Activated naive CD4-positive, alpha-beta T cell treated with anti-CD3 and anti-CD28 coated beads, Interleukin-2, amount 10 ng/mL, durations not matched to agents 7 days and 5 days (primary cell): ENCODE measurements at places on chromosomes 3 and 15.

DNA sequence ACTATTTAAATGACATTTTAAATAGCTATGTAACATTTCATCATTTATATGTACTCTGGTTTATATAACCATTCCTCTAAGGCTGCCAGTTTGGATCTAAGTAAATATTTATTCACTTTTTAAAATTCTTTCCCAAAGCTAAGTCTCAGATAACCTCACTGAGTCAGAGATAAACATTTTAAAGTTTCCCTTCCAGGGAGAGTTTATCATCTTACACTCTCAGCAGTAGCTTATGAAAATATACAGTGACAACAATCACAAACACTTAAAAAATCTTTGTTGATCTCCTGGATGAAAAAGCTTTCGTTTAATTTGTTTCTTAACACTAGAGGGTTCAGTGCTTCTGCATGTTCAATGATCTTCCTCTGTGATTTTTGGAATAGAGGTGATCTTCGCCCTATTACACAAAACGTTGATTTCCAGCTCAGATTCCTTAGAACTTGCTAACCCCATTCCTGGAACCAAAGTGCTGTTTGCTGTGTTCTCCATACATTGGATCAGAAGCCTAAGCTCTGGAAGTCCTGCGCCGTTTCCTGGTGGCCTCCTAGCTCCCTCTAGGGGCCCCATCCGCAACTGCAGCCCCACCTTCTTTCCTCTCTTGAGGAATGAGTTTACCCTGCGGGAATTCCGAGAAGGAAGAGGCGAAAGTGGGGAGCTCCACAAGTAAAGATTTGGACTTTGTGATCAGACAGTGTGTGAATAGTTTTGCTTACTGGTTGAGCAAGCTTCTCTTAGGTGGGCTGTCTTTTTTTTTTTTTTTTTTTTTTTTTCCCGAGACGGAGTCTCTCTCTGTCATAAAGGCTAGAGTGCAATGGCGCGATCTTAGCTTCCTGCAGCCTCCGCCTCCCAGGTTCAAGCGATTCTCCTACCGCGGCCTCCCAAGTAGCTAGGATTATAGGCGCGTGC is 29.3 kb upstream of the SACM1L start:
- H3K27me3 ChIP-seq = no peaks in the 10 kb centered on the region
- peaks cover 18% of the 10 kb centered on the region for H3K4me1 ChIP-seq
- H3K36me3 ChIP-seq = peaks cover 8% of the 10 kb centered on the region
- peak; percentile 53 for DNase-seq

DNA sequence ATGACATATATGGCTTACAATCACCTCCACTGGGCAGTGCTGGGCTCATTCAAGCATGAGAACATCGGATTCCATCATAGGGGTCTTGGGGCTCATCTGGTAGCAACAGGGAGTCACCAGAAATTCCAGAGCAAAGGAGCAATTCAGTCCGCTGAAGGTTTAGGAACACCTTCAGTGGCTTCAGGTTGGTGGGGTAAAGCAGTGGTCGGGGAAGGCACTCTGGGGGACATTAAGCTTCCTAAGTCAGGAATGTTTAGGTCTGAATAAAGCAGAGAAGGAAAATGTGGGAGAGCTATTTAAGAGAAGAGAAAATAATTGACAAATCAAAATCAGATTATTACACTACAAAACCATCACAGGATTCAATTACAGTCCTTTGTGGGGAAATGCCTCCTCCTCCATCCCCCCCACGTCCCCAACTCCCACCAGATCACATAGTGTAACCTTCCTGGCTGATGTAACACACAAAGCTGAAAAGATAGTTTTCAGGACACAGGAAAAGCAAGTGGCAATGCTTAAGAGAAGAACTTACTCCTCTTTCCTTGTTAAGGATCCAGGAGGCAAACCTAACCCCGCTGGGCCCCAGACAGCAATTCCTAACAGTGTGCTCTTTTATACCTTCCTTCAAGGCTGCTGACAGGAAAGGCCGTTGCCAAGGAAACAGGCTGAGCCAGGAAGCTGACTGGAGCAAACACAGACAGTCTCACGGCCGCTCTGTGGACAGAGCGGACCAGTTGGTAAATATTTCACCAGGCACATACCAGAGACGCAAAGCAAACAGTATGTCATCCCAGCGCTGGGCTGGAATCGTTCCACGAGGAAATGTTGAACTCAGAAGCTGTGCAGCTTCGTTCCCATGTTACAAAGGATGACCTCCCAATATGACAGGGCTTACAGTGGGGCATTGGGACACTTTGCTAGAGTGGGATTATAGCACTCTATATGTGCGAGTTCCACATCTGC is 57.5 kb upstream of the LMCD1 start:
- H3K27me3 ChIP-seq = no peaks in the 10 kb centered on the region
- H3K4me3 ChIP-seq = no peak overlapping the region
- no peak for DNase-seq
- H3K36me3 ChIP-seq = no peaks in the 10 kb centered on the region
- no peaks in the 10 kb centered on the region for H3K4me1 ChIP-seq

GRCh38 chr15:37229855-37230619 is 129.7 kb upstream of the MEIS2 start:
- DNase-seq = no peak
- H3K36me3 ChIP-seq = no peaks in the 10 kb centered on the region
- H3K4me1 ChIP-seq = no peaks in the 10 kb centered on the region

- H3K36me3 ChIP-seq = no peaks in the 10 kb centered on the region
- no peak for DNase-seq
- no peaks in the 10 kb centered on the region for H3K27me3 ChIP-seq
- H3K4me3 ChIP-seq = no peak overlapping the region
- H3K4me1 ChIP-seq = no peaks in the 10 kb centered on the region
- H3K27ac ChIP-seq = no peak overlapping the region
Measured at GRCh38 chr3:118544458-118544857, 490.2 kb downstream of the IGSF11 start.

DNA sequence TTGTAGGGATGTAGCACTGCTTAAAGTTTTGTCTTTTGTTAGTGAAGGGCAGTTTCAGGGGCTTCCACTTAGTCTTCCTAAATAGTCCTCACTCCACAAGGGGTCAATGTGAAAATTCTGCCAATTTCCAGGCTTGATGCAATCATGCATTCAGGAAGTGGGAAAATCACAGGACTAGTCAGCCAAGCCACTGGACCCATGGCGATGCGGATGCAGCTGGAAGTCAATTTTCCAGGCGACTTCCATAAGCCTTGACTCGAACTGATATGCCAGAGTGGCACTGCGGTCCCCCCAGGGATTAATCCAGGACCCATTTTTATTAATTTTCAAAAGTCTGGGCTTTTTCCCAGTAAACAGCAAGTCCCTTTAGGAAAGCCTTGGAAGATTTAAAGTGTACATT is 26.1 kb downstream of the GBE1 start:
- H3K27me3 ChIP-seq = no peaks in the 10 kb centered on the region
- no peak overlapping the region for H3K27ac ChIP-seq
- DNase-seq = no peak
- no peak overlapping the region for H3K4me3 ChIP-seq
- H3K4me1 ChIP-seq = no peaks in the 10 kb centered on the region
- H3K36me3 ChIP-seq = peaks cover 3% of the 10 kb centered on the region

DNA sequence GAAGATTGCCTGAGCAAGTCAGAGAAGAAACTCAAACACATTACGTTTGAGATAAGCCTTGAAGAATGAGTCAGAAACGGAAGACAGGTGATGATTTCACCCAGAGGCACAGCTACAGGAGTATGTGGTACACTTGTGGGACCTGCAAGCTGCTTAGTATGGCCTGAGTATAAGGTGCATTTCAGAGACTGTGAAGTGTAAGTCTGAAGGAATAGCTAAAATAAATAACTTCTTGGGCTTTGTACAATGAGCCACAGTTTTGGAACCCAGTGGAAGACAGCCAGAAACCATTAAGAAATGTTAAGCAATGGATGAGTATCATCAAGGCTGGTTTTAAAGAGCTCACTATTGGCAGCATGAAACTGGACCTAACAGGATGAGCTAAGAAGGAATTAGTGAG is 826.2 kb downstream of the ROBO1 start:
- no peak overlapping the region for H3K27ac ChIP-seq
- H3K4me1 ChIP-seq = no peaks in the 10 kb centered on the region
- H3K36me3 ChIP-seq = no peaks in the 10 kb centered on the region
- H3K4me3 ChIP-seq = no peak overlapping the region

GRCh38 chr15:91068436-91068835 is 31.6 kb upstream of the SV2B start:
- H3K27me3 ChIP-seq = peaks cover 30% of the 10 kb centered on the region
- H3K27ac ChIP-seq = no peak overlapping the region
- no peak overlapping the region for H3K4me3 ChIP-seq
- no peak for DNase-seq

GRCh38 chr3:71599416-71599815 is 15.9 kb upstream of the FOXP1 start:
- H3K4me3 ChIP-seq = no peak overlapping the region
- no peak overlapping the region for H3K27ac ChIP-seq
- peaks cover 3% of the 10 kb centered on the region for H3K4me1 ChIP-seq
- no peaks in the 10 kb centered on the region for H3K36me3 ChIP-seq
- DNase-seq = no peak

DNA sequence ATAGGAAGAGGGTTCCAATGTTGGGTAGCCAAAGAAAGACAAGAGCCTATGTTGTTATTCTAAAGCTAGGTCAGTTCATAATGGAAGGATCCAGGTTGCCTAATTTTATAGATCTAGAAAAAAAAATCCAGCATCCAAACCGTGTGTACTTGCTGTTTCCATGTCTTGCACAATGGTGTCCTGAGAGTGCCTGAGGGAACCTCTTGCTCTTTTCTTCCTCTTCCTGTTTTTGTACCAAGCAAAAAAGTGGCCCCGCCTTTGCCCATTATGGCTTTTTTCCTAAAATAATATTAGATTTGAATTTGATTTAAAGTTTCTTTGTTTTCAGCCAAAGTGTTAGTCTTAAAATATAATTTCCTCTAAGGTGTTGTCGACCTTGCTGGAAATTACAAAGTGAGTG is 224.4 kb downstream of the RYR3 start:
- no peak for DNase-seq
- H3K4me3 ChIP-seq = no peak overlapping the region
- peaks cover 5% of the 10 kb centered on the region for H3K27me3 ChIP-seq
- no peak overlapping the region for H3K27ac ChIP-seq
